HT1080 (cell line): ENCODE measurements at places on chromosomes 12 and 14. TPM values are rescaled to one million over a fixed set of nuclear protein-coding genes. Genes with fewer than 3 reads are reported as not detected.

DNA sequence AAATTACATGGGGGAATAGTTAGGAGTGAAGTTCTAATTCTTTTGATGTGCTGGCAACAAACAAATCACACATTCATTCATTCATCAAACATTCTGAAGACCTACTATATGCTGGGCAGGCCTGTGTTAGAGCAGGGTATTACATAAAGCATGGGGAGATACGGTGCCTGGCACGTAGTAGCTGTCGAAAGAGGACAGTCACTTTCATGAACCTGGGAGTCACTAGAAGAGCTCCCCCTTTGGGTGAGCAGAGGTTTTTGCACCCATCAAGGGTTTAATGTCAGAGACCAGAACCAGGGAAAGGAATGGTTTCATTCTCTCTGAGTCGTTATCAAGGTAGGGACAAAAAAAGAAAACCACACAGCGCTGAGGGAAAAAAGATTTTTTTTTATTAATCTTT, 10.0 kb downstream of the LHX5 start:
- no peak for DNase-seq

- DNase-seq = no peak
Observed at GRCh38 chr12:39626033-39626814, 6.6 kb upstream of the ABCD2 start.

- DNase-seq = no peak
Observed at GRCh38 chr14:47365233-47365632, 310.2 kb downstream of the MDGA2 start.

GRCh38 chr12:115710104-115710564, 567.4 kb downstream of the MED13L start:
- DNase-seq = peak; percentile 66

- no peak for DNase-seq
Observed at GRCh38 chr12:51926718-51927117, 19.4 kb downstream of the ACVRL1 start.

DNA sequence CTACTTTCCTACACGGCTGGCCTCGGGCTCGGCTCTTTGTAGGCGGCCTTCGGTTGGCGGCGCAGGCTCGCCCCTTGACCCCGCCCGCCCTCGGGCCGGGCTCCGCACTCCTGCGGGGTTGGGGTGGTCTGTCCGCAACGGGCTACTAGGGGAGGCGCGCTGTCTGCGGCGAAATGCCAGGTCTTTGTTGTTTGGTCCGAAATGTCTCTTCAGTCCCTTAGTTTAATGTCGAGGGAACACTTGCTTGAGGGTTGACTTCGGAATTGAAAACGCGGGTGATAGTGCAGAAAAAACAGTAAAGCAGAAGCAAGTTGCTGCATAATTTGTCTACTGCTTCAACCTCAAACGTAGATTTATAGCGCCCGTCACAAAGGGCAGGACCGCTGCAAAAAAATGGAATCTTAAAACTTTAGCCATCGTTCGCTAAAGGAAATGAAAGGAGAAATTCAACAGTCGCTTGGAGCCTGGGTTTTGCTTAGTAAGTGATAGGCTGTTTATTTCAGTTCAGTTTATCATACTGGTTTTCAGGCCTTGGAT, 390 bp downstream of the JKAMP start:
- DNase-seq = no peak

GRCh38 chr12:19125325-19125724, 4.2 kb upstream of the PLEKHA5 start:
- peak; percentile 47 for DNase-seq

DNA sequence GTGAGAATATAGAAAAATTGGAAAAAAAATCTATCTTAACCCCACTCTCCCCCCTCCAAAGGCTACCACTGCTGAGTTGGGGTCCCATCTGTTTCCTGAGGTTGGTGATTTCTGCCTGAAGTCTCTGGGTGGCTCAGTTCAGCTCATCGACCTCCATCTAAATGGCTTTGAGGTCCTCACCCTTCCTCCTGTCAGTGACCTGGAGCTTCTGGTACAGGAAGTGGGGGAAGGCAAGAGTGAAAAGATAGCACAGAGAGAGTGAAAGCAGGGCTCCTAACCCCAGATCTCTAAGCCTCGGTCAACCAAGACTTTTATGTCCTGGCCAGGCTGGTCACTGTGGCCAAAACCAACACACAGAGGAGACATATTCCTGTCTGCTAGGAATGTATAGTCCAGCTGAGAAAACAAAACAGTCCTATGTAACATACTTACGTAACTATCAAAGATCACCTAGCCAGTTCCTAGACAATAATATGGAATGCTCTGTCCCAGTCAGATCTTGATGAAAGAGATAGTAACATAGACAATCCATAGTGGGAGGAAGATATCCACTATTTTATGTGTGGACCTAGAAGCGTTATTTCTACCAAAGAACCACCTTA, 12.3 kb upstream of the KRT73 start:
- DNase-seq = no peak

- no peak for DNase-seq
Observed at GRCh38 chr14:106287506-106287905, 761.1 kb downstream of the TMEM121 start.

- DNase-seq = no peak
Observed at GRCh38 chr14:100906420-100906819, 2.9 kb upstream of the RTL1 start.

DNA sequence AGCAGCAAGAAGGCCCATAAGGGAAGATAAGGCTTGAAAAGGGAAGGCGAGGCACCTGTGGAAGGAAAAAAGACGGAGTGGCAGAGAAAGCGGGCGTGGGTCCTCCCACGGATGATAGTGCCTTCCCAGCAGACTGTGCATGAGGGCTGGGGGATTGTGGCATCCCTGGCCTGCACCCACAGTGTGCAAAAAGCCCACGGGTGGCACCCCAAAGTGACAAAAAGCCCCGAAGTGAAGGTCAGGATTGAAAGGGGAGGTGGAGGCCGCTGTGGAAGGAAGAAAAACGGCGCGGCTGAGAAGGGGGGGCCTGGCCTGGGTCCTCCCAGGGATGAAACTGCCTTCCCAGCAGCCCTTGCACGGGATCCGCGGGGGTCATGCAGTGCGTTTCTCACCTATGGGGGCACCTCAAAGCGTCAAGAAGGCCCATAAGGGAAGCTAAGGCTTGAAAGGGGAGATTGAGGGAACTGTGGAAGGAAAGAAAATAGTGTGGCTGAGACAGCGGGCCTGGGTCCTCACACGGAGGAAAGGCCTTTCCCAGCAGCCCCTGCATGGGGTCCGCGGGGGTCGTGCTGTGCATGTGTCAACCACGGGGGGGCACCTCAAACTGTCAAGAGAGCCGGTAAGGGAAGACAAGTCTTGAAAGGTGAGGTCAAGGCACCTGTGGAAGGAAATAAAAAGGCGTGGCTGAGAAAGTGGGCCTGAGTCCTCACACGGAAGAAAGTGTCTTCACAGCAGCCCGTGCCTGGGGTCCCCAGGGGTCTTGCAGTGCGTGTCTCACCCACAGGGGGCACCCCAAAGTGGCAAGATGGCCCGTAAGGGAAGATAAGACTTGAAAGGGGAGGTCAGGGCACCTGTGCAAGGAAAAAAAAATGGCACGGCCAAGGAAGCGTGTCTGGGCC, 274.1 kb downstream of the ALG10 start:
- DNase-seq = no peak

- DNase-seq = peak; percentile 46
Observed at GRCh38 chr14:80587096-80587724, 354.3 kb downstream of the CEP128 start.

- DNase-seq = no peak
Observed at GRCh38 chr12:2439332-2440100, 355.3 kb upstream of the FKBP4 start.

DNA sequence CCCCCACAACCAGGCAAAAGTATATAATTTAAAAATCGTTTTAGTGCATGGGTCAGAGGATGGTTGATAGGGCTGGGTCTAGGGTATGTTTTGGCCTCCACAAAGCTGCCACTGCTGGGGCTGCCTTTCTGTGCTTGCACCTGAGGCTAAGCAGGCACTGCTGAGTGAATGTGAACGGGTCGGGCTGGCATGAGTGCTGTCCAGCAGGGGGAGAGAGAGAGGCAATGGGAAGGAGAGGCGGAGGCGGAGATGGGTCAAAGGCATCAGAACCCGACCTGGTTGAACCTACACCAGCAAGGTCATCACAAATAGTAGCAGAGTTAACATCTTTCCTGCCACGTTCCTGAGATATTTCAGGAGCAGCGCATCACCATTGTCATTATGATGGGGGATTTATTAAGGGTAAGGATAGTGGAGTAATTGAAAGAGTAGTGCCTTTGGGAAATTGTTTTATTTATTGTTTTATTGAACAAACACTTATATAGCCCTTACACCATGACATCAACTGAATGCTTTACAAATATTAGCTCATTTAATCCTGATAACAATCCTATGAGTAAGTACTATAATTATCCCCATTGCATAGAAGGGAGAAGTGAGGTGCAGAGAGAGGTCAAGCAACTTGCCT, 5.8 kb upstream of the NRXN3 start:
- DNase-seq = no peak

GRCh38 chr12:56190695-56191155, 1.4 kb upstream of the SMARCC2 start:
- no peak for DNase-seq

DNA sequence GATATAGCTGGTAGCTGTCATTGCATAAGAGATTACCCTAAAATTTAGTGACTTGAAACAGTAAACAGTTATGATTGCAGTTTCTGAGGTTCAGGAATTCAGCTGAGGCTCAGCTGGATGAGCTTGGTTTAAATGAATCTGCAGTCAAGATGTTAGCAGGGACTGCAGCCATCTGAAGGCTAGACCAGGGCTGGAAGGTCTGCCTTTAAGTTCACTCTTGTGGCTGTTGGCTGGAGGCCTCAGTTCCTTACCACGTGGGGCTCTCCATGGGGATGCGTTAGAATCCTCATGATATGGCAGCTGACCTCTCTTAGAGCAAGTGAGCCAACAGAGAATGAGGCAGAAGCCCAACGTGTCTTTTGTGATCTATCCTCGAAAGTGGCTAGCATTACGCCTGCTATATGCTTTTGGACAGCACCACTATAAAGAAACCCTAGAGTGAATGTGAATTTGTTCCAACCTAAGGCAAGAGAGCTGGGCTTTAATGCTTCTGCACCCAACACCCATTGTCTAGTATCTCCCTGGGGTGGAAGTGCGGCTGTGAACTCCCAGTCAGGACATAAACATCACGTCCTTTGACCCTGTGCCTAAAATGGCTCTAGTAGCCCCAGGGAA, 26.0 kb downstream of the HSPB8 start:
- DNase-seq = no peak

DNA sequence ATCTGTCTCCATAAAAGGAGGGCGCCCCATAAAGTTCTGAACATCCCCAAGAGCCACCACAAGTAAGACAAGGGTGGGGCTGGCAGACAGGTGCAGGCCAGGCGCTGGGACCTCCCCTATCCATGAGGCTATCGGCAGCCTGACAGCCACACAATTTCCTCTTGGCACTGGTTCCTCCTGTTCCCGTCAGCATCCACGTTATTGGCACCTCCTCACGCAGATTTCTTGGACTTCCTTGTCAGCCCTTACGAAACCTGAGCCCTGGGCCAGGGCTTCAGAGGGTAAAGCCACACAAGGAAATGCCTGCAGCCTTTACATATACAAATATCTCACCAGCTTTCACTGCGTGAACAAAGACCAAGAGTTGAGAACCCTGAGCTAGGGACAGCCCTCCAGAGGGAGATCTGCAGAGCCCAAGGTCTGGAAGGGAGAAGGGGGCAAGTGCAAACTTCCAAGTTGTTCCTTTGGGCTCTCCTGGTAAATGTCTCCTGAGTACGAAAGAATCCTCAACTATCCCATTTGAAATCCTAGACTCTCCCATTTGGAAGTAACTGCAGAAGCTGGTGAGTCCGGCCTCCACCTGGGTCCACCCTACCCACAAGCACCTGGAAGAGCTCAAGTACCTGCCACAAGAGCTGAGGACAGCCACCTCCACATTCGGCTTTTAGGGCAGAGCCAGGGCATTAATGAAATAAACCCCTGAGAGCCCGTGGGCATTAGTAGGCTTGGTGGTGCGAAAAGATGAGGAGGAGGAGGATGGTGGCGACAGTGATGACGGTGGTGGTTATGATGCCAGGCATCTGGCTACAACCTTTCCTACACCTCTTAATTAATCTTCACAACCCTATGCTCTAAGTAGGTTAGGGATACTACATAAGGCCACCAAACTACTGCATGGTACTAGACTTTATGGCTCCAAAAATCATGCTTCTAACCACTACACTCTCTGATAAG, 5.5 kb upstream of the TC2N start:
- DNase-seq = peak; percentile 37

- no peak for DNase-seq
Observed at GRCh38 chr14:96581026-96581425, 78.8 kb downstream of the PAPOLA start.

- DNase-seq = no peak
Observed at GRCh38 chr12:29158115-29158763, 9.2 kb downstream of the FAR2 start.

GRCh38 chr14:103103461-103104388, 9.2 kb downstream of the EXOC3L4 start:
- DNase-seq = peak; percentile 68

DNA sequence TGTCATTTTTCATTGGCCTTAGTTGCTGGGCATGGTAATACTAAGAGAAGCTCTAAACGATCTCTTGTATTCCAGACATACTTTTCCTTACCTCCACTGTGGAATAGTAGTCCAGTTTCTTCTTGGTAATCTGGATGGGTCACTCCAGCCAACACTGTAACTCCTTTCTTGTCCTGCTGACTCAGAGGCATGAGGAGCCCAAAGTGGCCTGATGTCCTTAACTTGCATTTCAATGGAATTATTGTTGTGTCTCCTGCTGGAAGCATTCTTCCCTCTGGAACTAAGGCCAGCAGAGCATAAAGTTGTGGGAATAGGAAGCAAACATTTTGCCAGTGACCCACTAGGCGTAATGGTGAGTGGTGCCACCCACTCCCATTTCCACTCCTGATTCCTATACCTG, 33.1 kb downstream of the DAAM1 start:
- DNase-seq = peak; percentile 45

- no peak for DNase-seq
Observed at GRCh38 chr12:65634626-65635331, 189.5 kb upstream of the HMGA2 start.

TROAP gene
- total RNA-seq = 35.8 and 48.7 TPM in 2 replicates

SMOC1 gene
- 0.97 and 1.5 TPM in 2 replicates for total RNA-seq

LRRK2 gene
- total RNA-seq = 0.66 and 0.90 TPM in 2 replicates

TC2N gene
- total RNA-seq = not detected in 2 replicates

ABHD4 gene
- 3.5 and 6.9 TPM in 2 replicates for total RNA-seq

RND1 gene
- total RNA-seq = 0.07 and 0.11 TPM in 2 replicates

RD3L gene
- not detected in 2 replicates for total RNA-seq

PMCH gene
- not detected in 2 replicates for total RNA-seq

SLC2A14 gene
- 0.13 TPM in 1 of 2 replicates, not detected in the other for total RNA-seq

PPFIA2 gene
- 1.8 TPM in 2 replicates for total RNA-seq

TEX52 gene
- not detected in 2 replicates for total RNA-seq

LRP1-AS gene
- total RNA-seq = not detected in 2 replicates

GPD1 gene
- 0.27 and 0.31 TPM in 2 replicates for total RNA-seq

STAC3 gene
- total RNA-seq = 0.10 and 0.27 TPM in 2 replicates

CAPZA3 gene
- total RNA-seq = not detected in 2 replicates

CLEC4C gene
- total RNA-seq = not detected in 2 replicates

MIPOL1 gene
- 7.7 and 8.1 TPM in 2 replicates for total RNA-seq

VRK1 gene
- total RNA-seq = 45.3 and 47.0 TPM in 2 replicates

PLEK2 gene
- 1.4 and 2.3 TPM in 2 replicates for total RNA-seq
